Small intestine (tissue), 16 donors: ENCODE measurements at places on chromosomes 13 and 19. TPM values are rescaled to one million over a fixed set of nuclear protein-coding genes. Genes with fewer than 3 reads are reported as not detected.
A peak's percentile ranks its signal among the peaks of the same experiment; 100 is the strongest.

- DNase-seq: peak; percentile 75
- no peaks in the 10 kb centered on the region for H3K36me3 ChIP-seq
- no peak overlapping the region for H3K4me3 ChIP-seq
- no peaks in the 10 kb centered on the region for H3K27me3 ChIP-seq
- H3K4me1 ChIP-seq: peaks cover 2% of the 10 kb centered on the region
- no peak overlapping the region for H3K27ac ChIP-seq
Observed at GRCh38 chr13:45370922-45371406, 30.0 kb upstream of the TPT1 start.

- DNase-seq: peak; percentile 54
- no peaks in the 10 kb centered on the region for H3K27me3 ChIP-seq
- peaks cover 3% of the 10 kb centered on the region for H3K4me1 ChIP-seq
Observed at GRCh38 chr13:74061926-74062595, 72.1 kb downstream of the KLF12 start.

GRCh38 chr13:46751811-46752635, 44.9 kb downstream of the ESD start:
- H3K4me1 ChIP-seq: no peaks in the 10 kb centered on the region
- no peak for DNase-seq
- no peak overlapping the region for H3K27ac ChIP-seq
- no peaks in the 10 kb centered on the region for H3K27me3 ChIP-seq
- H3K36me3 ChIP-seq: peaks cover 18% of the 10 kb centered on the region
- no peak overlapping the region for H3K4me3 ChIP-seq

GRCh38 chr13:65532231-65532630, 1697.9 kb downstream of the PCDH9 start:
- H3K4me3 ChIP-seq: no peak overlapping the region
- H3K4me1 ChIP-seq: no peaks in the 10 kb centered on the region
- H3K27me3 ChIP-seq: no peaks in the 10 kb centered on the region
- no peak for DNase-seq

NOTCH3 gene
- 0.45 TPM for polyA plus RNA-seq

DNA sequence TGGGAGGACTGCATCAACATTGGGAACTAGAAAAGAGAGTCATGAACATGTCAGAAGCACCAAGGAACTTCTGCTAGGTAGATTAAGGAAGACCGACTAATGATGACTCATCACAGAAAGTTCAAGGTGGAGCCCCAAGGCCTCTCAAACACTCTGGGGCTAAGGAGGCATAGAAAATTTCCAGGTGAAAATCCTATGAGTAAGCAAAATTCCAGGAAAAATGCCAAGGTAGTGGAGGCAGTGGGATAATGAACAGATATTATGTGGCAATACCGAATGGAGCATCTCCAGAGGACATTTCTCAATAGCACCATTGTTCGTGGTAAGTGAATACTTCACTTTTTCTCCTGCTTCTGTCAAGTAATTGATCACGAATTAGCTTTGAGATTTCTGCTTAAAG, 336.5 kb downstream of the MZT1 start:
- H3K27ac ChIP-seq: no peak overlapping the region
- no peak for DNase-seq
- H3K27me3 ChIP-seq: no peaks in the 10 kb centered on the region
- no peaks in the 10 kb centered on the region for H3K36me3 ChIP-seq

- H3K27ac ChIP-seq: no peak overlapping the region
- H3K27me3 ChIP-seq: no peaks in the 10 kb centered on the region
- no peak for DNase-seq
- no peak overlapping the region for H3K4me3 ChIP-seq
Observed at GRCh38 chr13:34085204-34085603, 267.3 kb downstream of the RFC3 start.

DNA sequence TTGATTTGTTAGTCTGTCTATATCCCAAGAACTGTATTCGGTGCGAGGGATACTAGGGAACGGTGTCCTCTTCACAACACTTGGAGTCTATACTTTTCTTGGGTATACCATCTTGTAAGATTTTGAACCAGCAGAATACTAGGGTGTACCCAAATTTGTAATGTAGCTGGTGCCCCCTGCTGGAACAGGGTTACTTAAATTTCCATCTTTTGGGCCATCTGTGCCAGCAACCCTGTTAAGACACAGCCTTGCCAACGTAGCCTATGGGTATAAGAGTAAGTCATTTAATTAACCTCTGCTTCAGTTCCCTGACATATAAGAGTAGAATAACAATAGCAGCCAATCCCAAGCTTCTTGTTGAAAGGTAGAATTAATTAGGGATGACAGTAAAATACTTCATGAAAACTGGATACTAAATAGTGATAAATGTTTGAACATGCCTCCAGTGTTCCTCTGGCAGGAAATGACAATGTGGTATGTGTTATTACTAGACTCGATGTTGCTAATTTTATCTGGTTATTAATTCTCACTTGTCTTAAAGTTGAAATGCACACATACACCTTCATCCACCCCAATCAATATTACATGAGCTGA, 607.6 kb downstream of the FGF9 start:
- H3K4me3 ChIP-seq: no peak overlapping the region
- H3K36me3 ChIP-seq: no peaks in the 10 kb centered on the region
- peak; percentile 36 for DNase-seq

- no peak overlapping the region for H3K4me3 ChIP-seq
- H3K36me3 ChIP-seq: peaks cover 3% of the 10 kb centered on the region
- no peak overlapping the region for H3K27ac ChIP-seq
- no peak for DNase-seq
- H3K27me3 ChIP-seq: no peaks in the 10 kb centered on the region
- H3K4me1 ChIP-seq: no peaks in the 10 kb centered on the region
Observed at GRCh38 chr19:16514383-16515019, 18.3 kb downstream of the C19orf44 start.

DNA sequence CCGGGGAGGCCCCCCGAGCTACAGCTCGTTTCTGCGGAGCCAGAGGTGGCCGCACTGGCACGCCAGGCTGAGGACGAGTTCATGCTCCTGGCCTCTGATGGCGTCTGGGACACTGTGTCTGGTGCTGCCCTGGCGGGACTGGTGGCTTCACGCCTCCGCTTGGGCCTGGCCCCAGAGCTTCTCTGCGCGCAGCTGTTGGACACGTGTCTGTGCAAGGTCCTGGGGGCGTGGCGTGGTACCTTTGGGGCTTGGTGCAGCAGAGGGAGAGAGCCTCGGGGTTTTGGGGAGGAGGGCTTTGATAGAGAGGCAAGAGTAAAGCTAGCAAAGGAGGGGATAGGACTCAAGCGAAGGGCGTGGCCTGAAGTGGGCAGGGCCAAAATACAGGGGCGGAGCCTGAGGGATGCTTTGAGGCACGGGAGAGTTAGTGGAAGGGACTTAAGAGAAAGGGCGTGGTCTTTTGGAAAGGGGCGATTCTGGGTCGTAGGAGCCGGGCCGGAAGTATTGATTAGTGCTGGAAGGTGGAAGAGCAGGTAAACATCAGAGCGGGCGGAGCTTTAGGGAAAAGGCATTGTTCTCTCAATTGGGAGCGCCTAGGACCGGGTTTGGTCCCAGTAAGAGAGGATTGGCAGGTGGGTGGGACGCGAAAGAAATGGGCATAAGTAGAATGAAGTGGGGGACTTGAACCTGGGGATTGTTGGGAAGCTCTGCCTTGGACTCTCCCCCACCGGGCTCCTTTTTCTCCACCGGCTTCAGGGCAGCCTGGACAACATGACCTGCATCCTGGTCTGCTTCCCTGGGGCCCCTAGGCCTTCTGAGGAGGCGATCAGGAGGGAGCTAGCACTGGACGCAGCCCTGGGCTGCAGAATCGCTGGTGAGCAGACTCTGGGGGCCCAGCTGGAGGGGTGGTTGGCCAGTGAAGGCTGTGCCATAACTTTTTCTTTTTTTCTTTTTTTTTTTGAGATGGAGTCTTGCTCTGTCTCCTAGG, 1.2 kb downstream of the PPM1N start:
- peak overlapping the region; percentile 2 for H3K4me3 ChIP-seq
- H3K27ac ChIP-seq: no peak overlapping the region
- peaks cover 16% of the 10 kb centered on the region for H3K4me1 ChIP-seq
- peak; percentile 72 for DNase-seq

DNA sequence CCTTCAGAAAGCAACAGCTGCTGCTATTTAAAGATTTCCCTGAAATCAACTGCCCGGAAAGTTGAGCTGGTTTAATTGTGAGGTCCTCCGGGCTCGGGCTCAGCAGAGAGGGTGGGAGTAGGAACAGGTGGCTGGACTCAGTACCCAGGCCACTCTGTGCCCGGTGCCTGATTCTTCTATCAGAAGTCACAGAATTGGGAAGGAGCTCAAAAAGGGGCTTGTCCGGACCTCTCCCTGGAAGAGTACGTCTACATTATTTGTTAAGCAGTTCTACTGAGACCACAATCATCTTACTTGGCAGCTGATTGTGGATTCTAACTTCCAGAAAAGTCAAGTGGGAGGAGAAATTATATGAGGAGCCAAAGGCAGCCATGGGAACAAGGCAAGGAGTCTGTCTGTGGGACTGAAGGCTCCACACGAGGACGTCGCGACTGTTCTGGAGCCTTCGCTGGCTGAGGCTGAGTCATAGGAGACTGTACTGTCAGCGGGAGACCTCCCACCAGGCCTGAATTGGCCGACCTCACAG, 91.7 kb upstream of the ANKRD10 start:
- no peak overlapping the region for H3K4me3 ChIP-seq
- no peaks in the 10 kb centered on the region for H3K4me1 ChIP-seq

DNA sequence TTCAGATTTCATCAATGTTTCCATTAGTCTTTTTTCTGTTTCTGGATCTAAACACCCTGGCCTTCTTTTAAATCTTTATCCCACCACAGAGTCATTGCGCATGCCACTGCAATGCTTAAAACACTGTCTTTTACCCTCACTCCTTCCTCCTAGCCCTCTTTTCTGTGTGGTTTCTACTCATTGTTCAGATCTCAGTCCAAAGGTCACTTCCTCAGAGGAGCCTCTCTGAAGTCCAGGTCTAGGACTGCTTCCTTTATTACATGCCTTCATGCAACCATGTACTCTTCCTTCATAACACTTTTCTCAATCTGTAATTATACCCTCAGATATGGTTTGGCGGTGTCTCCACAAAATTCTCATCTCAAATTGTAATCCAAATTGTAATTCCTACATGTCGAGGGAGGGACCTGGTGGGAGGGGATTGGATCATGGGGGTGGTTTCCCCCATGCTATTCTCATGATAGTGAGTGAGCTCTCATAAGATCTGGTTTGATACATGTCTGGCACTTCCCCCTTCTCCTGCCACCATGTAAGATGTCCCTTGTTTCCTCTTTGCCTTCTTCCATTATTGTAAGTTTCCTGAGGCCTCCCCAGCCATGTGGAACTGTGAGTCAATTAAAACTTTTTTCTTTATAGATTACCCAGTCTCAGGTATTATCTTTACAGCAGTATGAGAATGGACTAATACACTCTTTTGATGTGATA, 808.9 kb downstream of the DIAPH3 start:
- H3K4me3 ChIP-seq: no peak overlapping the region
- no peak for DNase-seq

DNA sequence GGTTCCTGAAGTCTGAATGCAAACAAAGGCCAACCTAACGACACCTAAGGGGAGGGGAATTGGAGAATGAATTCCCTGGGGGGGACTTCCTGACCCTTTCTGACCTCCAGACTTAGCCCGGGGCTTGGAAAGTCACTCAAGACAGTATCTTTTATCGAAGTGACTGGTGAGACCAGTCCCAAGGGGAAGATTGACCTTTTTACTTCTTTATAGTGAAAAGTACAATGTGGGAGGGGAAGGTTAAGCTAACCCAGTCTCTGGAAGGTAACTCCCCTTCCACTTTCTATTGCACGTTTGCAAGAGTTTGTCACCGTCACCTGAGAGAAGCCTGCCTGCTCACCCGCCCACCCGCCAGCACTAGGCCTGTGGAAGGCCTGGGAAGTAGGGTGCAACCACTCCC, 111.9 kb downstream of the EFNB2 start:
- H3K4me3 ChIP-seq: no peak overlapping the region
- peak; percentile 18 for DNase-seq
- H3K4me1 ChIP-seq: no peaks in the 10 kb centered on the region
- H3K27me3 ChIP-seq: no peaks in the 10 kb centered on the region
- no peaks in the 10 kb centered on the region for H3K36me3 ChIP-seq

DNA sequence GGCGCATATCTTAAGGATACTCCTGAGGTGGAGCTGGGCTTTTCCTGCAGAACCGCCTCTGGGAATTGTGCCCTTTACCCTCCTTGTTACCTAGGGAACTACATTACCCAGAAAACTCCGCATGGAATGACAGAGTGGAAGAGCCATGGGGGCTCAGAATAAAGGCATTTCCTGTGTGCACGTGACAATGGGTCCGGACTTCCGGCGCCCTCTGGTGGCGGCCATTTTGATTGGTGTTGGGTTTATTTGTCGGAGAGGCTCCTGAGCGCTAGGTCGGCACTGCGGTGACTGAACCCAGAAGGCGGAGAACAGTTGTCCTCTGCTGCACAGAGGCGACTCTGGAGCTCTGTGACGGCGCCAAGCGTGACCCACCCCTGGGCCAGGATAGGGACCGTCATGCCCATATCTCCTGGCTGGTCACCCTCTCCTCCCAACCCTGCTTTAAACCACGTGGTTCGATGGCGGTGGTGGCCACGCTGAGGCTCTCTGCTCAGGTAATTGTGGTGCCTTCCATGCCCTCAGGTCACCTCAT, at the start of gene ZNF587B:
Gene ZNF587B, plus strand, starts transcription at position 229 of the 532 bp plus-strand sequence. Its CDS starts 230 bp downstream, at position 459.
- no peaks in the 10 kb centered on the region for H3K4me1 ChIP-seq
- H3K36me3 ChIP-seq: peaks cover 2% of the 10 kb centered on the region
- H3K27ac ChIP-seq: peak within 1 kb of the TSS; percentile 68

- H3K36me3 ChIP-seq: peaks cover 21% of the 10 kb centered on the region
- peak; percentile 34 for DNase-seq
- peaks cover under 1% of the 10 kb centered on the region for H3K4me1 ChIP-seq
- H3K27ac ChIP-seq: no peak overlapping the region
- peak overlapping the region; percentile 9 for H3K4me3 ChIP-seq
Observed at GRCh38 chr13:73070451-73071098, 11.8 kb downstream of the KLF5 start.

TMEM272 gene
- 0.04 TPM for polyA plus RNA-seq

GRCh38 chr13:27131906-27132305, 39.7 kb downstream of the USP12 start:
- H3K27ac ChIP-seq: no peak overlapping the region
- H3K36me3 ChIP-seq: peaks cover 5% of the 10 kb centered on the region
- no peak for DNase-seq
- no peak overlapping the region for H3K4me3 ChIP-seq
- H3K27me3 ChIP-seq: no peaks in the 10 kb centered on the region

DNA sequence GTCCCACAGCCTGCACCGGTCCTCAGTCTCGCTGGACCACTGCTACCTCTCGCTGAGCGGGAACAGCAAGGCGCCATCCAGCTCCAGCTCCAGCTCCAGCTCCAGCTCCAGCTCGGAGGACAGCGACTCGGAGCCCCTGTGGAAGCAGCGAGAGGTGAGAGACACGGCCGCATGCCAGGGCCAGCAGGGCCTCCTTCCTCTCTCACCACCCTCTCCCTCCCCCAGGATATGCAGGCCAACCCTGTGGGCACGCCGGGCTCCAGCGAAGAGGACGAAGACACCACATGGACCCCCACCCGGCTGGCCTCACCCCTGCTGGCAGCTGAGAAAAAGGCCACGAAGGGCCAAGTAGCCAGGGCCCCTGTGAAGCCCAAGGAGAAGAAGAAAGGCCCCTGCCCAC, 7.3 kb downstream of the SIX5 start:
- no peaks in the 10 kb centered on the region for H3K36me3 ChIP-seq
- no peaks in the 10 kb centered on the region for H3K4me1 ChIP-seq
- H3K27ac ChIP-seq: no peak overlapping the region
- H3K4me3 ChIP-seq: no peak overlapping the region
- peaks cover 2% of the 10 kb centered on the region for H3K27me3 ChIP-seq

GRCh38 chr13:21234526-21234925, 58.1 kb downstream of the MRPL57 start:
- H3K36me3 ChIP-seq: no peaks in the 10 kb centered on the region
- no peak for DNase-seq
- no peak overlapping the region for H3K4me3 ChIP-seq
- H3K4me1 ChIP-seq: no peaks in the 10 kb centered on the region
- no peak overlapping the region for H3K27ac ChIP-seq

SLC6A16 gene
- polyA plus RNA-seq: 1.4 TPM

IQCN gene
- polyA plus RNA-seq: 5.4 TPM
